Amniotic epithelial cell (primary cell): ENCODE measurements at places on chromosomes 4 and X.

GRCh38 chrX:123859409-123859845, 426 bp upstream of the XIAP start:
- no peak for DNase-seq

- DNase-seq = peak; percentile 80
Measured at GRCh38 chr4:189022440-189023035, 883.3 kb downstream of the TRIML1 start.

DNA sequence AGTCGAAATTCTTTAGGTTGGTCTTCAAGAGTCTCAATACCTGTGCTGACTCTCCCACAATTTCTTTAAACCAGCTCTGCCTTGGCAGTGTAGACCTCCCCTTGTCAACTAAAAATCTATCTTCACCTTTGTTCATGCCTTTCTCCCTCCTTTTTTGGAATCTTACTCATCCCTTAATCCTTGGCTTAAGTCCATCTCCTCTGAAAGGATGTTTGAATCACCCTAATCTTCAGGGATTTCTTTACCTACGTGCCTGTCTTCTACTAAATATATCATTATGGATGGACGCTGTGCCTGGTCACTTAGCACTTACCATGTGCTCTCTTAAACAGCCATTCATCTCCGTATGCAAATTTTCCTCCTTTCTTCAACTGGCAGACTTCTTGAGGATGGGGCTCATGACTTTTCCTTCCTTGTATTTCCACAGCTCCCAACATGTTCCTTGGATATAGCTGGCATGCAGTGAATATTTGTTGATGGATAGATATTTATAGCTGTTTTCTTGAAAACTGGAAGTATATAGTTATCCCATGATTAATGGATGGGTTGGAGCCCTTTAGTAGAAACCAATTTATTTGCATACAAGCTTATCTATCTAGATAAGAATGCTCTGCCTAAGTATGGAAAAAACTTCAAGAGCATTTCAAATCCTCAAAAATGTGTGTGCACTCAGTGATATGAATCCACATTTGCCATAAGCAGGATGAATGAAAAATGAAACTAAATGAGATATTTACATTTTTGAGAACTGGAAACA, 166.6 kb downstream of the SPRY1 start:
- DNase-seq = peak; percentile 88

GRCh38 chr4:55910140-55910539, 38.6 kb upstream of the CEP135 start:
- DNase-seq = peak; percentile 92

DNA sequence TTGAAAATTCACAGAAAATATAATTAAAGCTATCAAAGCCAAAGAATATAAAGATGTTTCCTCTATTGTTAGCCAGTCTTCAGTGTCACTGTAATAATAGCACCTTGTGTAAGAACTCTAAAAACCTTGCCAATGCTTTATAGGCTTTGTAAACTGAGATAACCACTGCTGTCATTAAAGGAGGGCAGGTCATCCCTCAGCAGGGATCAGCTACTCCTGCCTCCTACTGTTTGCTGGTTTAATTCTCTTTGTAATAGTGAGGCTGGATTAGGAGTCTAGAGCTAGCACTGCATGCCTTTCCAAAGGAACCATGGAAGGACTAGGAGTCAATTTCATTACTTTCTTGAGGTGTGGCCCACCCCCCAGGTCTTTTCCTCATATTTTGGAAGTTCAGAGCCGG, 46.2 kb downstream of the FHIP1A start:
- DNase-seq = no peak

GRCh38 chr4:146342600-146343192, 128.4 kb downstream of the REELD1 start:
- peak; percentile 50 for DNase-seq

DNA sequence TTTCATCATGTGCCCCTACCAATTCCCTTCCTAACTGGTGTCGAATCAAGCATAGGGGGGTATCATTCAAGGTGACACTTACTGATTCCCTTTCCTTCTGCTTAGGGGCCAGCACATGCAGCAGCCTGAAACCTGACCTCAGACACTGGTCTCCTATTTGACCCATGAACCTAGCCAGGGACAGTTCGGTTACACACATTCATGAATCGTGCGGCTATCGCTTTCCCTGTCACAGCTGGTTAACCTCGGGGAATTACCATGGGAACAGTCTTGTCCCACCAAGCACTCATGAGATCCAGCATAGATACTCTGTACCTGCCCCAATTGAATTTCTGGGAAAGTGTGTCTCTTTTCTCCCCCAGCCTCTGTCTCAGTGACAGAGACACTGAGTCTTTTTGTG, 140.4 kb downstream of the ZNF674 start:
- DNase-seq = no peak

GRCh38 chr4:143699331-143700045, 987 bp downstream of the FREM3 start:
- no peak for DNase-seq

GRCh38 chrX:36909676-36910030, 98.5 kb upstream of the FAM47C start:
- DNase-seq = peak; percentile 59

GRCh38 chr4:145613566-145614232, 5.5 kb upstream of the MMAA start:
- no peak for DNase-seq

DNA sequence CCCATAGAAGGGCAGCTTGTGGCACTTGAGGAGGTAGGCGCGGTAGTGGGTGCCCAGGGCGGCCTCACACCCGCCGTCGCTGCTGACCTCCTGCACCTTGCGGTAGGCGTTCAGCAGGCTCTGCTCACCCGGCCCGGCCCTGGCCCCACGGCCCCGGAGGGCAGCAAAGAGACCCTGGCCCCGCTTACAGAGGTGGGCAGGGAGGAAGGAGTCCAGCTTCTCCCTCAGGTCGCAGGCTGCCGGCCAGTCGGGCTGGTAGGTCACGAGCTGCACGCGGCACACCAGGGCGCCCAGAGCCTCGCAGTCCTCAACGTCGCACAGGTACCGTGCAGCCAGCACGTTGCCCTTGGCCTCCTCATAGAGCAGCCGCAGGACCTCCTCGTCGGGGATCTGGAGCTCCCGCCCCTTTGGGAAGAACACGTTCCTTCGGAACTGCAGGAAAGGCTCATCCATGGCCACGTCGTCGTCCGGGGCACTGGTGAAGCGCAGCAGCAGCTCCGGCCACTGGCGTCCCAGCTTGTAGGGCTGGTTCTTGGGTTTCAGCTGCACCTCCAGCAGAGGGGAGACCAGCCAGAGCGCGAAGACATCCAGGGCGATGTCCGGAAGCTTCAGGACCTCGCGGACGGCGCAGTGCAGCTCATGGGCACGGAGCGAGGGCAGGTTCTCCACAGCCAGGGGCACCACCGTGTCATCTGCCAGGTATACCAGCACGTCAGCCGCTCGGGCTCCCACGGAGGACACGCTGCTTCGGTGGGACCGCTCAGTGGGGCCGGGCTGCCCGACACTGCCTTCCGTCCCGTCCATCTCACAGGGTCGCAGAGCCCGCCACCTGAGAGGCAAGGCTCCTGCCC, 17.1 kb upstream of the LAS1L start:
- no peak for DNase-seq

- no peak for DNase-seq
Measured at GRCh38 chrX:23838953-23839352, 56.0 kb downstream of the SAT1 start.

GRCh38 chr4:123945301-123945700, 548.7 kb downstream of the SPRY1 start:
- no peak for DNase-seq
